ENCODE measurements at places on chromosomes 3 and 15. TPM values are rescaled to one million over a fixed set of nuclear protein-coding genes. Genes with fewer than 3 reads are reported as not detected.

- no peak for DNase-seq
Observed at GRCh38 chr15:99130314-99130713, 25.4 kb downstream of the SYNM start.

- no peak for DNase-seq
Observed at GRCh38 chr3:100374521-100374920, 26.4 kb downstream of the TOMM70 start.

- DNase-seq, result no peak
Observed at GRCh38 chr3:5348229-5348902, 160.9 kb downstream of the EDEM1 start.

Gene HAPLN3
- polyA plus RNA-seq, result 3.8 TPM

- no peak for DNase-seq
Observed at GRCh38 chr3:44424758-44425157, 52.7 kb downstream of the ZNF445 start.

Gene MUC20
- 0.36 TPM for polyA plus RNA-seq
